Activated naive CD4-positive, alpha-beta T cell treated with anti-CD3 and anti-CD28 coated beads, Interleukin-2, amount 50 U/mL, for 16 hours (primary cell): ENCODE measurements at places on chromosomes 4 and X.

GRCh38 chr4:159487284-159487747 lies 384.4 kb downstream of the RAPGEF2 start:
- DNase-seq: peak; percentile 11

GRCh38 chr4:91147067-91147466 lies 1019.9 kb downstream of the CCSER1 start:
- DNase-seq: no peak

- DNase-seq: no peak
Observed at GRCh38 chr4:76235407-76235806, 16.1 kb upstream of the FAM47E start.

GRCh38 chr4:13920901-13921300 lies 293.4 kb upstream of the BOD1L1 start:
- DNase-seq: no peak

DNA sequence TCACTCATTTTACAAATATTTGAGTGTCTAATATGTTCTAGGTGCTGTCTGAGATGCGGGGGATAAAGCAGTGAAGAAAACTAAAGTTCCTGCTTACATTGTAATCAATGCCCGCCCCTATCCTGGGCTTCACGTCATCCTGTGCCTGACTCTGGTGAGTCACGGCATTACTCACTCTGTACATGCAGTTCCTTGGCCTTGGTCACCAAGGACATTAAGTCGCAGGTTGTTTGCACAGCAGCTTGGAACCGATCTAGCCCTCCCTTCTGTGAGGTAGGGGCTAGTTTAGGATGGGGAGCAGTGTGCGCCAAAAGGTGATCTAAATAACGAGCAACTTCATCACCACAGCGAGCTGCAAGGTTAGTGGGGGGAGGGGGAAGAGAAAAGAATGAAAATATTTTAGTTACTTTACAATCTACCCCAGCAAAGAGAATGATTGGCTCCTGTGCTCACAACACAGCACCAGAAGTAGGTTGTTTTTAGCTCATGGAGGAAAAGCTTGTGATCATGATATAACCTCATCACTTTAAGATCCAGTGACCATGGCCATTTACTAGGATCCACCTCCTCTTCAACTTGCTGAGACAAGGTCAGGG lies 48.0 kb upstream of the HDAC8 start:
- peak; percentile 10 for DNase-seq

- DNase-seq: no peak
Observed at GRCh38 chr4:105698607-105699006, 9.9 kb downstream of the INTS12 start.

- DNase-seq: no peak
Observed at GRCh38 chr4:37584071-37584470, 102.1 kb downstream of the RELL1 start.

- DNase-seq: peak; percentile 39
Observed at GRCh38 chr4:99811850-99812249, 4.8 kb upstream of the DAPP1 start.

GRCh38 chr4:11228530-11228929 lies 200.2 kb downstream of the HS3ST1 start:
- DNase-seq: no peak

DNA sequence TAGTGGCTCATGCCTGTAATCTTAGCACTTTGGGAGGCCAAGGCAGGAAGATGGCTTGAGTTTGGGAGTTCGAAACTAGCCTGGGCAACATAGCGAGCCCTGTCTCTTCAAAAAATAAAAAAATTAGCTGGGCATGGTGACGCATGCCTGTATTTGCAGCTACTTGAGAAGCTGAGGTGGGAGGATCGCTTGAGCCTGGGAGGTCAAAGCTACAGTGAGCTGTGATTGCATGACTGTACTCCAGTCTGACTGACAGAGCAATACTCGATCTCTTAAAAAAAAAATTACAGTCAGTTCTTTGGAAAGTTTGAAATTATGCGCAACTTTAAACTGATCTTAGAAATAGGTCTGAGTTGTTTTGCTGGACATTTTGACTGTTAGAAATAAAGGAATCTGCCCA lies 55.8 kb downstream of the DOCK11 start:
- no peak for DNase-seq

- no peak for DNase-seq
Observed at GRCh38 chr4:8547108-8547911, 32.9 kb upstream of the GPR78 start.
